ENCODE measurements at places on chromosomes 7 and 10.

DNA sequence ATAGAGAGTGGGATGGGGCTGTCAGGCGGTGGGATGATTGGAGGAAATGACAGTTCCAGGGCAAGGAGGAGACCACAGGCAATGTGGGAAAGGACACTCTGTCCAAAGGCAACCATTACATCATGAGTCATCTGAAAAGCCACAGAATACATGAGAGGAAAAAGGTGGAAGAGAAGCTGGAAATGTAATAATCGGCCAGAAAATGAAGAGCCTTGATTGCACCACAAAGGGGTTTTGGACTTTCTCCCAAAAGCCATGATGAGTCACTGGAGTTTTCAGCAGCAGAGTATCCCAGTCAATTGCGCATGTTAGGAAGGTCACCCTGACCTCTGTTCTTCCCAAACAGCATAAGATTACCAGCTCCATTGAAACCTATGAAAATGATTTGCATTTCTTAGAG lies 222.0 kb downstream of the LHFPL3 start:
- no peak for DNase-seq

- no peak for DNase-seq
These were observed 145.9 kb downstream of the CREB5 start for GRCh38 chr7:28558236-28558635.

- no peak for DNase-seq
These were observed 64.0 kb downstream of the NEURL1 start for GRCh38 chr10:103557455-103557854.

DNA sequence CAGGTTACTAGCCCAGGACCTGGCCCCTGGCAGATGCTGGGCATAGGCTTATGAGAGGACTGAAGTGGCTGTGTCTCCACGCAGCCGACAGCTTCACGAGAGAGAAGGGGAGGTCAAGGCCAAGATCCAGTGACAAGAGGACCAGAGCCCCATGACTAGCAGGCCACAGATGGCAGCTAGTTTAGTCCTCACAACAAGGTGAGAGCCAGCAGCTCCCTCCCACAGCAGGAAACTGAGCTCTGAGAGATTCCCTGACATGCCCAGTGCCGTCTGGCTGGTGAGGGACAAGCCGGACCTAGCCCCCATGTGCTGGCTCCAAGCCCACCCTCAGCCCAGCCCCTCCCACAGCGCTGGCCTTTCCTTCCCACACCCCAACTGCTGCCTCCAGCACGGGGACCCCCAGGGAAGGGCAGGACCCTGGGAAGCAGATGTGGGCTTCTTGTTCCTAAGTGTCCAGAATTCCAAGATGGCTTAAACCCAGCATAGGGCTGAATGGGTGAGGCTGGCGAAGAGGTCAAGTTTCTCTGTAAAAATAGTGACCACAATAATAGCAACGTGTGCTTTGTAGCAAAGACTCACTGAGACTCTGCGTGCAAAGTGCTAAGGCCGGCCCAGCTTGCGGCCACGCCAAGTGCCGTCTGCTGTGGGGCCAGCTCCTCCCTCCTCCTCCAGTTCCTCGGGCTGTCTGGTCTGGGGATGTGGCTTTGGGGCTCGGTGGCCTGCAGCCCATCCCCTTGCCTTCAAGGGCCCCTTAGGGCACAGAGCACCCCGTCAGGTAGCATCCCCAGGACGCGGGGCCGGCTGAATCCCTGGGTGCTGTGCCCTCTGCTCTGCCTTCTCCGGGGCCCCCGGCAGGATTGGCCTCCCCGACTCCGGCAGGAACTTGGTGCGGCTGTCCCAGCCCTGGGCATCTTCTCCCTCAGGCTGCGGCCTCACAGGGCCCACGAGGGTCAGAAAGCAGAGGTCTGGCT lies 7.8 kb upstream of the FAM20C start:
- DNase-seq, result no peak

DNA sequence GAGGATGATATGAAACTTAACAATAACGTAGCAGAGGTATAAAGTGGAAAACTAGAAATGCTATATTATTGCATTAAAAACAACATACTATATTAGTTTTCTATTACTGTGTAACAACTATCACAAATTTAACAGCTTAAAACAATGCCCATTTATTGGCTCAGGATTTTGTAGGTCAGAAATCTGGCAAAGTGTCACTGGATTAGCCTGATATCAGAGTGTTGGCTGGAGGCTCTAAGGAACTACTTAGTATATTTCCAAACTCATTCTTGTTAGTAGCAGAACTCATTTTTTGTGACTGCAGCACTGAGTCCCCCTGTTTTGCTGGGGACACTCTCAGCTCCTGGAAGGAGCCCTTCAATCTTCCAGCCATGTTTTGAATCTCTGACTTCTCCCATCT lies 306.8 kb downstream of the ETV1 start:
- no peak for DNase-seq

DNA sequence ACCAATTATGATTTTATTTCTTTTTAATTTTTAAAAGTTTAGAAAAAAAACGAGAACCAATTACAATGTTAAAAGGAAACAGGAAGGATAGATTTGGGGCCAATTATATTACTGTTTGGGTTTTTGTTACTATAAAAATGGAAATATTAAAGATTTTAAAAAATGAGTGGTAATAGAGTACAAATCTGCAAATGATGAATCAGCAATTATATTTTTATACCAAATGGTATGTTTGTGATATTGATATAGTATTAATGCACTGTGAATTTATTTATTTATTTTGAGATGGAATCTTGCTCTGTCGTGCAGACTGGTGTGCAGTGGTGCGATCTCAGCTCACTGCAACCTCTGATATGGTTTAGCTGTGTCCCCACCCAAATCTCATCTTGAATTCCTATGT lies 11.5 kb upstream of the GARIN1A start:
- no peak for DNase-seq

DNA sequence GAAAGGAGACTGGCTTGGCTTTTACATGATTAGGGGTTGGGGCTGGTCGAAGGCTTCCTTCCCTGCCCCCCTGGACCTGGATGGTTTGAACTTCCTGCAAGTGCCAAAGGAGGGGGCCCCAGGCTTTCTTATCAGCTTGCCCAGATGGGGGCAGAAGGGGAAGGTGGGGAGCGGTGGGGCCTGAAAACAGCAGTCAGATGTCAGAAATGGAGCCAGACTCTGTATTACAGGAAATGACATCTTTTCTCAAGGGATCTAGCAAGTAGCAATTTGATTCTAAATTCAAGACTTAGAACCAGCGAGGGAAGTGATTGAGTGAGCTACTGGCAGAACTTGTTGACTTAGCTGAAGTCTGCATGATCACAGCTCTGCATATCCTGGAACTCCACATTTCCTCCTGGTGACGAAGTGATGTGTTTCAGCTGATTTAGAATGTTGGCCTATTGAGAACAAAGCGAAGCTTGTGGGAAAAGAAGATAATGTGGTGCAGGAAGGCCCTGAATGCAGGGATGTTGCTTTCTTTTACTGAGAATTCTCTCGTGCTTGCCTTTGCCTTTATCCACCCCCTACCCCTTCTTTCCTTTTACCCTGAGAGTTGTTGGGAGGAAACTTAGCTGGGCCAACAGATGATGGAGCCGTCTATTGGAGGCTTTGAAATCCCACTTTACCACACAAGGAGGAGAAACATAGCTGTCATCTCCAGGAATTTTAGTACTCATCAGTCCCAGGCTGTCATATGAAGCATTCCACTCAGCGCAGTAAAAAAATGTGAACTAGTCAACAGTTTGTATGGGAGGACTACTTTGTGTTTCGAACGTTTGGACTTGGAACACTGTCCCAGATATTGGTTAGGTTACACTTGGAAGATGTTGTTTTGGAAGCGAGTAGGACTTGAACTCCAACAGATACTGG lies 43.2 kb downstream of the CCNY start:
- DNase-seq, result no peak

DNA sequence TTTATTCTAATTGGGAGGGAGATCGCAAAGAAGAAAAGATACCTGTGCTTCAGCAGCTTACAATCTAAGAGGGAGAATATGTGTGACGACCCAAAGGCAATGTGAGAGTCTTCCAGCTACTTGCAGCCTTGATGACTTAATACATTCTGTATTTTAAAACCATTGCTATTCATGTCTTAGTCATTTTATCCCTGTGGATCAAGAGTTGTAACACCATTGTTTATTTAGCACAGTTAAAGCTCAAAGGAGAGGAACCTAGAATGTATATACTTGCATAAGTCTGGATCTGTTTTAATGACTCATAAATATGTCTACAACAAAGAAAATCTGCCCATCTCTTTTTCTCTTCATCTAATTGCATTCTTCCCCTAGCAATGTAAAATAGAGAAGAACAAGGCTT lies 117.9 kb upstream of the DLX6 start:
- DNase-seq, result no peak

GRCh38 chr7:11668727-11669126 lies 163.3 kb downstream of the THSD7A start:
- DNase-seq, result no peak

DNA sequence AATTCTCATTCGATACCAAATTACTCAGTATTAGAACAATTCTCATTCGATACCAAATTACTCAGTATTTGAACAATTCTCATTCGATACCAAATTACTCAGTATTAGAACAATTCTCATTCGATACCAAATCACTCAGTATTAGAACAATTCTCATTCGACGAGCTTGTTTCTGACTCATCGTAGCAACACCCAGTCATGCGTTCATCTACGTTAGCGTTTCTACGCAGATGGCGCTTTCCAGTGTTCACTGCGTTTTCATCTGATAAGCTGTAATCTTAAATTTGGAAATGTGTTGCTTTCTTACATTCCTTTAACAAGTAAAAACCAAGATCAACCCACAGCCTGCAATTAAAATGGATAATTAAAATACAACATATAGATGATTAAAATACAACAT lies 276.3 kb downstream of the ZMYND11 start:
- DNase-seq, result no peak

GRCh38 chr10:70323138-70323696 lies 39.4 kb upstream of the NPFFR1 start:
- no peak for DNase-seq

- DNase-seq, result no peak
These were observed 25.9 kb downstream of the C10orf120 start for GRCh38 chr10:122673731-122674130.
